CD4-positive, alpha-beta memory T cell (primary cell): ENCODE measurements at places on chromosomes 6 and 20.

GRCh38 chr20:47304287-47304686 is 52.2 kb downstream of the ZMYND8 start:
- H3K4me3 ChIP-seq = no peak overlapping the region
- peaks cover 4% of the 10 kb centered on the region for H3K4me1 ChIP-seq
- no peak for DNase-seq
- no peak overlapping the region for H3K27ac ChIP-seq
- peaks cover 21% of the 10 kb centered on the region for H3K36me3 ChIP-seq
- H3K27me3 ChIP-seq = no peaks in the 10 kb centered on the region

DNA sequence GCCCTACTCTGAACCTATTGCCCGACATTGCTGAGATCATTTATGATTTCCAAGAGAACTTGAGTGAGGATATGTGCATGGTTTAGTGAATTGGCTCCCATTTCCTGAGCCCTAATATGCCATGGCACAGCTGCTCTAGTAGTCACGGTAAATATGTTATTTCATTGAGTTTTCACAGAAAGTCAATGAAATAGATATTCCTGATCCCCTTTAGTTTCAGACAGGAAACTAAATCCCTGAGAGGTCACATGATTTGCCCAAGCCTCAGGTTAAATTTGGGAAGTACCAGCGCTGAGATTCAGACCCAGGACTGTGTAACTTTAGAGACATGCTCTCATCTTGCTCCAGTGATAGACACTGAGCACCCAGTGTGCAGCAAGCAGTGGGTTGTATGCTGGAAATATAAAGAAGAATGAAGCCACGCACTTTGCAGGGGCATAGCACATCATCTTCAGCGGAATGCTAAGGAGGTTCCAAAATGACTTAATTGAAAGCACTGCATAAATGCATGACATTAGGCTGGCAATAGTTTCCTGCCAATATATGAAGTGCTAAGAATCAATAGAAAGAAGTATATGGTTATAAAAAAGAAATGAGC is 70.6 kb downstream of the FARS2 start:
- H3K4me1 ChIP-seq = peaks cover 3% of the 10 kb centered on the region
- DNase-seq = no peak
- no peaks in the 10 kb centered on the region for H3K36me3 ChIP-seq
- H3K27me3 ChIP-seq = no peaks in the 10 kb centered on the region
- no peak overlapping the region for H3K4me3 ChIP-seq

- H3K27me3 ChIP-seq = no peaks in the 10 kb centered on the region
- H3K4me3 ChIP-seq = no peak overlapping the region
These were observed 72.6 kb upstream of the SCGN start for GRCh38 chr6:25579391-25579883.

GRCh38 chr6:5513408-5513807 is 252.1 kb downstream of the FARS2 start:
- H3K4me3 ChIP-seq = no peak overlapping the region
- H3K4me1 ChIP-seq = peaks cover 17% of the 10 kb centered on the region
- no peaks in the 10 kb centered on the region for H3K27me3 ChIP-seq
- no peak overlapping the region for H3K27ac ChIP-seq
- no peaks in the 10 kb centered on the region for H3K36me3 ChIP-seq

DNA sequence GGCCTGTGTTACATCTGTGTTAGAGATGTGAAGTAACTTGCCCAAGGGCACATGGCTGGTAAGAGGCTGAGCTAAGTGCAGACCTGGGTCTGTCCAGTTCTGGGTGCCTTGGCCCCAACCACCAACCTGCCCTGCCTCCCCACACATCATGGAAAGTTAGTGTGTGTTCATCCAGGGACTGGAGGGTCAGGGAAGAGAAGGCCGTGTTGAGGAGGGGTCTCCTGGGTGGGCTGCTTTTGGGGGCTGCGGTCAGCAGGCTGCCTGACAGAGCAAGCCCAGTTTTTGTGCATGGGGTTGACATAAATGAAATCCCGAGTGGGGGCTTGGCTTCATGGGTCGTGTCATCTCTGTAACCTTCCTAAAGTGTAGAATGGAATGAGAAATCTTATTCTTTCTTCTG is 10.9 kb downstream of the PYGB start:
- no peak overlapping the region for H3K27ac ChIP-seq
- DNase-seq = no peak
